ENCODE measurements at places on chromosomes 2 and 18. TPM values are rescaled to one million over a fixed set of nuclear protein-coding genes. Genes with fewer than 3 reads are reported as not detected.

DNA sequence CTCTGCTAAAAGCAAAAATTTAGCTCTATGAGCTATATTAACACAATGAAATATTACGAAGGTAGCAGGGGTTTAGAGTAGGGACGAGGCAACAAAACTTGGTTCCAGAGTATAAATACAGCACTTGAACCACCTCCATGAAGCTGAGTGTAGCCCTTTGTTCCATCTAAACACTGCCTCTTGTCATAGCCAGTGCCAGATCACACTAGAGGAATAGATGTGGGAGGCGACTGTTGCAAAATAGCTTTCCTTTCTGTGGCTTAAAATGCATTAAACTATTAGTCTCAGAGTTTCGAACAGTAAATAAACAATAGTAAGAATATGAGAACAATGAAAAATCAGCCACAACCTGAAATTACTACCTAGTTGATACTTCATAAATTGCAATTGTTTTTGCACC is 29.8 kb downstream of the PIEZO2 start:
- DNase-seq, result no peak

DNA sequence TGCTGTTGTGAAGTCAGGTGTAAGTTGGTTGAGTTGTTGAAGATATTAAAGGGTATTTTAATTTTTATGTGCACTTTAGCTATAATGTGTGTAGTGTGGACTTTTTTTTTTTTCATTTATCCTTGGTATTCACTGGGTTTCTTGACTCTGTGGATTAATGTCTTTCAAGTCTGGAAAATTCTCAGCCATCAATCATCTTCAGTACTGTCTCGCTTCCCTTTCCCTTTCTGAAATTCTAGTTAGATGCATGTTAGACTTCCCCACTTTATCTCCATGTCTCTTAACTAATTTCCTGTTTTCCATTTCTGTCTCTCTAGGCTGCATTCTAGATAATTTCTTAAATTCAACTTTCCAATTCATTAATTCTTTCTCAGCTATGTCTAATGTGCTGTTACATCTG is 247.7 kb upstream of the REV1 start:
- DNase-seq, result no peak

DNA sequence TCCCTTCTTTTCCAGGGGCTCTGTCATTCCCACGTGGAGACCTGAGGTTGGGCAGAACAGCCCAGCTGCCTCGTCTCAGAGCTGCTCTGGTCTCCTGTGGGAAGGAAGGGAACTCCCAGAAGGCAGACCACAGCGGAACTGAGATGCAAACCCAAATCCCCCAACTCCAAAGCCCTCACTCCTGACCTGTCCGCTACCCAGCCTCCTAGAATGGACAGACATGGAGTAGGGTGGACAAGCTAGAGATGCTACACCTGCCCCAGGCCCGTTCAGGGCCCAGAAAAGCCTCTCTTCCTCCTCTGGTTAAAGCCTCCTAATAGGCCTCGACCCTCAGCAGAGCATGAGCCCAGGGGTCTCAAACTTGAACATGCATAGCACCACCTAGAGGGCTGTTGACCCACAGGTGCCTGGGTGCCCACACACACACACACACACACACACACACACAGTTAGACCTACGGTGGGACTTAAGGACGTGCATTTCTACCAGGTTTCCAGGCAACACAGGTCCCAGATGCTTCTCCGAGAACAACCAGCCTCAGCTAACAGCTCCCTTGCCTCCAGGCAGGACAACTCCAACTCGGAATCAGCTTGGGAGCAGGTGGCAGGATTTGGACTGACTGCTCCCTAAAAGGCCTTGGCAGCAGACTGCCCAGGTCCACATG is 93.5 kb downstream of the TNS1 start:
- no peak for DNase-seq

DNA sequence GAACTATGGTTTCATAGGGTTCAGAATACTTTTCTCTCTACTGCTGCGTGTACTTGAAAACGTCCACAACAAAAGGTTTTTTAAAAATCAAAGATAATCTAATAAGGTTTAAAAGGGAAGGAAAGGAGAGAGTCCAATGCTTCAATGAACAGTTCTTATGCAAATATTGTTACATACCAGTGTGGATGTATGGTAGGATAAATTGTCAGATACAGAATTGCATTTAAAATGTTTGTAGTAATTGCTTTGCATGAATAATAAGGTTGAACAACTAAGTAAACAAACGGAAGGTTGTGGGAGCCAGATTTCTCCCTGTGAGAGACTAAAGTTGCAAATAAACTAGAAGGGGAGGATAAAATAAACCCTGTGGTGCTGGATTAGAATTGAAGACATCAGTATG is 53.8 kb upstream of the RBBP8 start:
- DNase-seq, result no peak

The HYCC2 gene
- total RNA-seq, result 42.1 TPM
